ENCODE measurements at places on chromosomes 1 and 21. TPM values are rescaled to one million over a fixed set of nuclear protein-coding genes. Genes with fewer than 3 reads are reported as not detected.

Gene TTC39A
- total RNA-seq, result 6.1 TPM

Gene ASCL5
- under 0.01 TPM for total RNA-seq

Gene ST6GALNAC5
- total RNA-seq, result 0.26 TPM

Gene ILDR2
- total RNA-seq, result not detected

Gene GPR52
- 1.1 TPM for total RNA-seq

Gene COL6A2
- 12.6 TPM for total RNA-seq

Gene GJA8
- not detected for total RNA-seq

Gene PRR9
- total RNA-seq, result not detected

Gene MYOM3
- under 0.01 TPM for total RNA-seq

Gene KLHDC9
- 1.3 TPM for total RNA-seq

Gene TFF2
- not detected for total RNA-seq

Gene PIGP
- total RNA-seq, result 3.2 TPM

Gene MTF1
- 5.6 TPM for total RNA-seq

Gene RNU1-2
- 2,323 TPM for total RNA-seq

Gene OR2L13
- total RNA-seq, result not detected

Gene KDF1
- total RNA-seq, result 14.7 TPM

Gene PTCH2
- total RNA-seq, result under 0.01 TPM

Gene VWA1
- total RNA-seq, result 7.9 TPM

Gene MFSD2A
- 11.1 TPM for total RNA-seq

Gene C8B
- total RNA-seq, result not detected

Gene AGT
- total RNA-seq, result not detected

Gene MPL
- not detected for total RNA-seq

Gene CXADR
- 43.5 TPM for total RNA-seq

Gene WRAP73
- 21.3 TPM for total RNA-seq

Gene LRRC38
- not detected for total RNA-seq

Gene LCE1F
- not detected for total RNA-seq

Gene HPDL
- total RNA-seq, result 0.53 TPM

Gene RGS5
- 6.0 TPM for total RNA-seq

Gene C1orf185
- total RNA-seq, result not detected

Gene OR10J1
- total RNA-seq, result not detected

Gene ABCA4
- total RNA-seq, result under 0.01 TPM

Gene HAO2
- total RNA-seq, result 0.13 TPM

Gene IKBKE
- total RNA-seq, result 2.9 TPM

Gene NMNAT1
- 15.1 TPM for total RNA-seq

Gene MEF2D
- total RNA-seq, result 1.3 TPM

Gene EDARADD
- 2.6 TPM for total RNA-seq

Gene PEAR1
- total RNA-seq, result 1.8 TPM

Gene SMIM1
- 1.2 TPM for total RNA-seq

Gene CFHR4
- not detected for total RNA-seq

Gene ADPRS
- total RNA-seq, result 50.0 TPM

Gene USF1
- 70.2 TPM for total RNA-seq

Gene UFC1
- total RNA-seq, result 93.5 TPM

Gene ACTL8
- not detected for total RNA-seq

Gene ITLN2
- total RNA-seq, result not detected

Gene OXCT2
- 1.1 TPM for total RNA-seq

Gene LHX8
- not detected for total RNA-seq

Gene CCDC17
- 0.79 TPM for total RNA-seq

Gene UBE2G2
- 67.4 TPM for total RNA-seq

Gene FOXD3
- total RNA-seq, result not detected

Gene LEFTY1
- total RNA-seq, result not detected

Gene SERPINC1
- total RNA-seq, result not detected

Gene PRMT6
- 11.3 TPM for total RNA-seq

Gene CNR2
- total RNA-seq, result not detected

Gene HMGCS2
- total RNA-seq, result 0.26 TPM

Data from bronchial epithelial cell (primary cell).